ENCODE measurements at places on chromosomes 1 and 21.

GRCh38 chr1:3778590-3779264 is 6.2 kb downstream of the SMIM1 start:
- DNase-seq = no peak

GRCh38 chr1:84062496-84062895 is 63.6 kb upstream of the TTLL7 start:
- no peak for DNase-seq

DNA sequence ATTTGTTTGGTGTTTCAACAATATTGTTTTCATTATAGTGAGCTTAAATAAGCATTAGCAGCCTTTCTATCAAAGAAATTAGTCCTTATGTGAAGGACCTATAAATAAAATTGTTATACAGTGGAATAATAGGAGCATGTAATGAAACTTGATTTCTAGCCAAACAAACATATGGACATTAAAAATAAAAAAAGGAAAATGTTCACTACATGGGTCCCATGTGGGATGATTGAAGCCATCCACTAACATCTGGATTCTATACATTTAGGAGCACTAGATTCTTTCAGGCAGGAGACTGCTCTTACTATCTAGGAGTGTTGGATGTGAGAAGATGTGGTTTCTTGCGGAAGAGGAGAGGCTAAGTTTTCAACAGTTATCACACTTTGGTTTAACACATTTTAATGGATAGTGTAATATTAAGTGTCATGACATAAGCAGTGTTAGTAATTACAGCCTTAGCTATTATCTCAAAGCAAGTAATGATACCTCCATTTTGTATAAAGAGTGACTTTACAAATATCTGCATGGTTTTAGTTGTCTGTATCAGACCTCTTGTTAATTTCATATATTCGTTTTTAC is 62.3 kb downstream of the LYPLAL1 start:
- DNase-seq = no peak

DNA sequence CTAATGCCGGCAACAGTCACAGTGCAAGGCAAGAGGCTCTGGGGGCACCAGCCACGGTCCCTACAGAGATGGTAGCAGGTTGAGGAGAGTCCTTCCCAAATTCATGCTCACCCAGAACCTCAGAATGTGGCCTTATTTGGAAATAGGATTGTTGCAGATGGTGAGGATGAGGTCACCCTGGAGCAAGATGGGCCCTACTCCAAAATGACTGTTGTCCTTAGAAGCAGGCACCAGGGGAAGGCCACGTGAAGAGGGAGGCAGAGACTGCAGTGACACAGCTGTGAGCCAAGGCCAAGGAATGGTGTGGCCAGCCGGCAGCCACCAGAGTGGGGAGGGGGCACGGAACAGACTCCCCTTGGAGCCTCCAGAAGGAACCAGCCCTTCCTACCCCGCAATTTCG is 70.8 kb upstream of the CLDN14 start:
- DNase-seq = no peak

GRCh38 chr1:161192476-161193465 is 6.1 kb downstream of the ADAMTS4 start:
- DNase-seq = peak; percentile 73

- no peak for DNase-seq
These were observed 12.5 kb downstream of the PDXK start for GRCh38 chr21:43731476-43731875.

DNA sequence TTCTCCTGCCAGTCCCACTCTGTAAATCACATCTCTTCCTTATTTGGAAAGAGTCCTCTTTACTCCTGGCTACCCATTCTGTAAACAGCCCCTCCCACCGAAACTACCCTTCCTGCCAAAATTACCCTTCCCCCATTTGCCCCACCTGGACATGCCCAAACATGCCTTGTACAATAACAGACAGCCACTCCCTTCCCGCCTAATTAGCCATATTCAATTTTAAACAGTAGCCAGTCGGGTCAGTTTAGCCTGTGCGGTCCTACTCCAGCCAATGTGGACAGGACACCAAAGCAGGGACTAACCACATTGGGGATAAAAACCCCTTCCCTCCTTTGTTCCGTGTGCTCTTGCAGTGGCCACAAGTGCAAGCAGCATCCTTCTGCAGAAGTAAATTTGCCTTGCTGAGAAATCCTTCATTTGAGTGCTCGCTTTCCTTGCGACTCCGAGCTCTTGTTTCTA is 56.3 kb upstream of the MAP10 start:
- no peak for DNase-seq
